H4 (cell line): ENCODE measurements at places on chromosomes 3 and 15. TPM values are rescaled to one million over a fixed set of nuclear protein-coding genes. Genes with fewer than 3 reads are reported as not detected.

- no peak for DNase-seq
Measured at GRCh38 chr3:155411500-155412223, 118.2 kb upstream of the STRIT1 start.

DNA sequence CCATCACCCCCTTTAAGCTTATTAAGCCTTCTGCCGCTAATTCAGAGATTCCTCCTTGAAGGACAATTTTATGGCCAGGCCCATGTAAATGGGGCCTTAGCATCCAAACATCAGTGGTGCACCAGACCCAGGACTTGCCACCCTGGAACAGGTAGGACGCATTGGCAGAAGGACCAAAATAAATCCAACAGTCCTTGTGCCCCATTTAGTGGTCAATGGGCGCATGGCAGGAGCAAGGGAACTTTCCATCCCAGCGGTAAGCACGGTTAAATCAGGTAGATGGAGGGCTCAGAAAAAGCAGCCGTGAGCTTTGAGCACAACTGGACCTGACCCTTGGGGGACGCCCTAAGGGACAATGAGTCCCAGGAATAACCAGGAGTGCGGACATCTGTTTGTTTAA is 540.8 kb upstream of the ROBO1 start:
- DNase-seq, result no peak

DNA sequence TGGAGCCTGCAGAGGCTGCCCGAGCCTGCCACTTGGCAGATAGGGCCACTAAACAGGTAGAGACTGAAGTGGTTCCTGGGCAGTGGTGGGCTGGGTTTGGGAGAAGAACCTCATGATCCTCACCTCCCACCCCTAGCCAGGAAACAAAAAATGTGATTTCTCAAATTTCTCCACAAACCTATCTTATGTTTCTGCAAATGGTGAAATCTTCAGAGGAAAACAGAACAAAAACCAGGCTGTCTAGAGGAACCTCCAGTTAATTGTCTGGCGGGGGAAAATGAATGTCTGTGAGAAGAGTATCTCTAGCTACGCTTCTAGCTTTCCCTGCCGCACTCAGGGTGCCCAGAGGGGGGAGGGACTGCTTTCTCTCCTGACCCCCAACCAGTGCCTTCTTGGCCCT is 55.9 kb downstream of the TRA2B start:
- no peak for DNase-seq

GRCh38 chr3:178485756-178486155 is 50.5 kb upstream of the KCNMB2 start:
- DNase-seq, result no peak

The BCL2A1 gene
- not detected in 2 replicates for total RNA-seq

The EPHA6 gene
- total RNA-seq, result 7.3 and 7.7 TPM in 2 replicates
